ENCODE measurements at places on chromosomes 6 and 20. TPM values are rescaled to one million over a fixed set of nuclear protein-coding genes. Genes with fewer than 3 reads are reported as not detected.

DNA sequence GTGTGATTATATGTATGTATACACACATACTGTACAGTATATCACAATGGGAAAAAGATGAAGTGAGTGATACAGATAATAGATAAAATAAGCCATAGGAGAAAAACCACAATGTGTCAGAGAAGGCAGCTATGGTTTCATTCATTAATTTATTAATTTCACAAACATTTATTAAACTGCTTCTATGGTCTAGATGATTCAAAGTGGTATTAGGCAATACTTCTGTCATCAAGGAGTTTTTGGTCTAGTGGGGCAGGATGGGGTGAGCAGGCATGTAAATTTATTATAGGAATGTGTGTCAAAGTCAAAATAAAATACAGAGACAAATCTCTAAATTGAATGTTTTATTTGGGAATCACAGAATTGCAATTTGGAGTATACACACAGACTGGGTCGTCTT, 65.2 kb upstream of the ANKEF1 start:
- DNase-seq, result no peak

DNA sequence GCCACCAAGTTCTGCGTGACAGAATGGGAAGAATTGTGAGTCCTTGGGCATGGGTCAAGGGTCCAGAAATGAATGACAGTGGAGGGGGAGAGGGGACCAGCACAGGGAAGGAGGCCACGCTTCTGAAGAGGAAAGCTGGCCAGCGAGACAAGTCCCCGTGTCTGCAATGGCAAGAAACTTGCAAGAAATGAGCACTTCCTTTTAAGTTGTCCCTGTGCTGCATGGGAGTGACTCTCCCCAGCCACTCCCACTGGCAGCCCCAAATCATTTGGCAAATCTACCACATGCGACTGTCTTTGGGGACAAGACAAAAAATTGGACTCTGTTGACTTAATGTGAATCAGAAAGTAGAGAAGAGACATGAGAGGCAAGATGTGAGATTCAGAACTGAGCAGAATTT, 242.2 kb upstream of the RREB1 start:
- no peak for DNase-seq

GRCh38 chr6:122947355-122947754, 48.7 kb upstream of the CLVS2 start:
- peak; percentile 43 for DNase-seq

The POM121L2 gene
- total RNA-seq, result not detected

The CTAGE9 gene
- total RNA-seq, result not detected

DNA sequence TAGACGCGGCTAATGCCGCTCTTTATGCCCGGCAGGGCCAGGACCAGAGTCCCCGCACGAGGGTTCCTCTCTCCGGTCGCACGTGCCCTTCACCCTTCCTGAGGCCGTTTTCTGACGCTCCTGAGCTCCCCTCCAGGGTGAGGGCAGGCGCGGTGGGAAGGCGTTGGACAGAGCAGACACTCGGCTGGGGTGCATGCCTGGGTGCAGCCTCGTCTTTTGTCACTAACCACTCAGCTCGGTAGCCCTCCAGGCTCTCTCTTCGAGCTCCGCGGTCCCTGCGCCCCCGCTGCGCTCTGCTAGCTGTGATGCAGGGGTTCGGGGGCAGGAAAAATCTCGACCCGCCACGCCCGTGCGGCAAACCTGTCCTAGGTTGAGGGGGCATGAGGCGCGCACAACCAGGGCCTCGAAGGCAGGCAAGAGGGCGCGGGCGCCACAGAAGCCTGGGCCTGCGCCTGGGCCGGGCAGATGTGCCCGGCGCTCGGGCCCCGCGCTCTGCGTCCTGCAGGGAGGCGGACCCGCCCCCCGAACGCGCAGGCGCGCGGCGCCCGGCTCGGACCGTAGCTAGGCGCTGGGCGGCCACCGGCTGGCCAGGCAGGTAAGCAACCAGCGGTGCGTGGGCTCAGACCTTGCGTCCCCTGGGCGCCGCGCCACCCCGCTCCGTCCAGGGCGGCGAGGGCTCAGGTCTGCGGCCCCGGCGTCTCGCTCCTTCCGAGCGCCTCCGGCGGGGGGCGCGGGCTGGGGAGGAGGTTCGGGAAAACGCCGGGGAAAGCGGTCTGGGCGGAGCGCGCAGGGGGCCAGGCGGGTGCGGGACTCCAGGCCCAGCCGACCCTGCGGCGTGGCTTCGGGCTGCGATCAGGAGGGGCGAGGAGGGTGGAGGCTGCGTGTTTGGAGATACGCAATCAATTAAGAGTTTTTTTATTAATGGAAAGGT, at the start of gene L3MBTL1:
TSS of gene L3MBTL1 (plus strand) at position 548 of the 931 bp plus-strand sequence. CDS start 5,807 bp downstream, outside the sequence.
- DNase-seq, result peak; percentile 89

GRCh38 chr6:111410371-111410770, 72.6 kb downstream of the REV3L start:
- no peak for DNase-seq

DNA sequence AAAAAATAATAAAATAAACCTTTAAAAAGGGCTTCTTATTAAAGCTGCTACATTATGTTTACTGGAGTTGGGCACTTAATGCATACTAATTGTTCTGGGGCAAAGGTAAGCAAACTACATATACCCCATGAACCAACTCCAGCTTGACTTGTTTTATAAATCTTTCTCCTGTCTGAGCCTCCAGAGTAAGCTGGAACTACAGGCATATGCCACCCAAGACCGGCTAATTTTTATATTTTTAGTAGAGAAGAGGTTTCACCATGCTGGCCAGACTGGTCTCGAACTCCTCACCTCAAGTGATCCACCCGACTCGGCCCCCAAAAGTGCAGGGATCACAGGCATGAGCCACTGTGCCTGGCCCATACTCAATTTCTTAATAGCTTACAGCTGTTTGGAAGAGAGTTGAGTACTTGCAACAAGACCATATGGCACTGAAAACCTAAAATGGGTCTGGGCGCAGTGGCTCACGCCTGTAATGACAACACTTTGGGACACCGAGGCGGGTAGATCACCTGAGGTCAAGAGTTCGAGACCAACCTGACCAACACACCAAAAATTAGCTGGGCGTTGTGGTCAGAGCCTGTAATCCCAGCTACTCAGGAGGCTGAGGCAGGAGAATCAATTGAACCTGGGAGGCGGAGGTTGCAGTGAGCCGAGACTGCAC, 19.9 kb downstream of the ROMO1 start:
- DNase-seq, result no peak

- DNase-seq, result no peak
These were observed 116.0 kb downstream of the GRIK2 start for GRCh38 chr6:101509536-101509935.

DNA sequence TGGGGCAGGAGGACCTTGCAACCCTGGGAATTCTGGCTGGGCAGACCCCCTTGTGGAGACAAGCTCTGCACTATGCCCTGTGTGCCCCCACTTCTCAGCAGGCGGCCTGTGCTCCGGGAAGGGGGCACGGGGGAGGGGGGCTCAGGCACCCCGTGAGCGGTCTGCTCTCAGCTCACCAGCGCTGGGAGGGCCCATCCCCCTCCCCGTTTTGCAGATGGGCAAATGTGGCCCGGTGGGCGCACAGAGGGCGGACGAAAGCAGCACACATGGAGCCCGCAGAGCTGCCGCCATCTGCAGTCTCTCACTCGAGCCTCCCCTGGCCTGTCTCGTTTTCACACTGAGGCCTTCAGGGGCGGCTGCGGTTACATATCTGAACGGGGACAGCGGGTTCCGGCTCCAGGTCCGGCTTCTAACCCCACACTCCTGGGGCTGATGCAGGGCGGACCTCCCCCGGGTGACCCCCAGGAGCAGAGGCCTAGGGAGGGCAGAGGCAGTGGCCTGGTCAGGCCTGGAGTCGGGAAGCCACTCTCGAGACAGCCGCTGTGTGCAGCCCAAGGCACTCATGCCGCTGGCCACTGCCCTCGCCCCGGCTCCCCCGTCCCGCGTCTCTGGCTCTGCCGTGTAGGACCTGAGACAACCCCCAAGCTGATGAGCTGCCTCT, 13.9 kb downstream of the CHRNA4 start:
- DNase-seq, result no peak

DNA sequence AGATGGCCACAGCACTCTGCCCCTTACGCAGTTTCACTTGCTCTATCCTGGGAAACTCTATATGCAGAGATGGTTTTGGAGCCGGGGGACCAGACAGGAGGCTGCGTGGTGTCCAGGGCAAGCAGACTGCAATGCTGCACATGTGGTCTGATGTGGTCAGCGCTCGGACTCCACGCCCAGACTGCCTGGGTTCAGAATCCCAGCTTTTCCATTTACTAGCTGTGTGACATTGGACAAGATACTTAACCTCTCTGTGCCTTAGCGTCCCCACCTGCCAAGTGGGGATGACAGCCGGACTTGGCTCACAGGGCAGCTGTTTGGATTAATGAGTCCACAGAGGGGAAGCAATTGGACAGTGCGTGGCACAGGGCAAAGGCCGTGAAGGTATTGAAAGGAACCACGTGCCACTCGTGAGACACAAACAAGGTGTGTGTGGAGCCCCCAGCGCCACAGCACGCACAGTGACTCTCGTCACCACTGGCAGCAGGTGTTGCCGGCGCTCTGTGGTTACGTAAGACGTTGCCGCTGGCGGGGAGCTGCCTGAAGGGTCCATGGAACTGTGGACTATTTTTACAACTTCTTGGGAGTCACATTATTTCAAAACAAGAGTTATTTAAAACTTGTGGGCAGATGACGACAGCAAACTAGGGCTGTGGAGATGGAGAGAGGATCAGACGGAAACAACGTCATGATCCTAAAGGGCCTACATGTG, 201.4 kb downstream of the PREX1 start:
- no peak for DNase-seq

The IMPG1 gene
- not detected for total RNA-seq

The PRSS16 gene
- 31.3 TPM for total RNA-seq

DNA sequence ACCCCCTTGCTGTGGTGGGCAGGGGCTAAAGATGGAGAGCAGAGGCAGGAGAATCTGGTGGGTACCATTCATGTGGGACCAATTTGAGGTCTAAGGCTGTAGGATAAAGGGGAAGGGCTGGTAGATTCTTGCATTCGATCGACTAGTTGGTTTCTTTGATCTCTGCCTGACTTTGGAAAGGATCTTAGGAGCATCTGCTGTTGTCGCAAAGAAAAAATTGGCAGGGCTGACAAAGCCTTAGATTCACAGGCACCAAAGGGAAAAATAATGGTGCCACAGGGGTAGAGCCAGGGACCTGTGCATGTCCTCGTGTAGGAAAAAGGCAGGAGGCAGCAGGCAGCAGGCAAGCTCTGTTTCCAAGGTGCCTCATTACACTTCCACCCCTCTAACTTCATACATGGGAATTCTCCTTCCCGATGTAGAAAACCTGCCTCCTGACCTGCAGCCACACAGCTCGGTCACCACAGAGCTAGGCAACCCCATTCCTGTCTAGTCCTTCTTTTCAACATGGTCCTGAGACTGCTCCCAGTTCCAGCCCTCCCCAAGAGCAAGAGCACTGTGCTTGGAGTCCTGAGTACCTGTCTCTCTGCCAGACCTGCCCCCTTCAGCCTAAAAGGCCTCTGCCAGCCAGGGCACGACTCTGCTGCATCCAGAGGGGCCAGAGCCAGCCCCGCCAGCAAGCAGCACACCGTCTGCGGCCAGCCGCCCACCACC, 71.9 kb downstream of the FGD2 start:
- DNase-seq, result no peak
